ENCODE measurements at places on chromosomes 5 and 9. TPM values are rescaled to one million over a fixed set of nuclear protein-coding genes. Genes with fewer than 3 reads are reported as not detected.

Gene PLPP7
- total RNA-seq, result 5.6 TPM

Gene PCDHB6
- not detected for total RNA-seq

Gene ATG10
- total RNA-seq, result 7.4 TPM

Gene SLC6A19
- total RNA-seq, result not detected

Gene SPATA6L
- total RNA-seq, result 0.94 TPM

Gene NTRK2
- total RNA-seq, result not detected

Gene PPP3R2
- total RNA-seq, result not detected

Gene CCNO
- total RNA-seq, result 0.13 TPM

Gene PTGES
- total RNA-seq, result 0.30 TPM

Gene SLC23A1
- not detected for total RNA-seq

Gene SGCD
- not detected for total RNA-seq

Gene GRXCR2
- not detected for total RNA-seq

Gene CTXN3
- not detected for total RNA-seq

Gene RUSC2
- total RNA-seq, result 47.0 TPM

Gene PCDHA12
- not detected for total RNA-seq

Gene TUSC1
- total RNA-seq, result 11.8 TPM

Gene FIBCD1
- not detected for total RNA-seq

Gene TMED7
- total RNA-seq, result 84.3 TPM

Gene NTNG2
- total RNA-seq, result not detected

Gene SLC4A9
- not detected for total RNA-seq

Gene LHX3
- total RNA-seq, result not detected

Gene HAVCR2
- total RNA-seq, result not detected

Gene LCN15
- 1.6 TPM for total RNA-seq

Gene CDX1
- not detected for total RNA-seq

Gene PCDHGB3
- total RNA-seq, result 0.67 TPM

Gene LCN2
- not detected for total RNA-seq

Gene ITGA1
- total RNA-seq, result 21.5 TPM

Gene OGN
- total RNA-seq, result not detected

All from mammary microvascular endothelial cell (primary cell).